Stimulated activated CD4-positive, alpha-beta T cell treated with anti-CD3 and anti-CD28 coated beads, Interleukin-4, amount 100 ng/mL, for 4 hours (primary cell): ENCODE measurements at places on chromosomes 7 and 10.
A peak's percentile ranks its signal among the peaks of the same experiment; 100 is the strongest.

GRCh38 chr10:43323245-43323644 lies 48.2 kb upstream of the FXYD4 start:
- no peak for DNase-seq

DNA sequence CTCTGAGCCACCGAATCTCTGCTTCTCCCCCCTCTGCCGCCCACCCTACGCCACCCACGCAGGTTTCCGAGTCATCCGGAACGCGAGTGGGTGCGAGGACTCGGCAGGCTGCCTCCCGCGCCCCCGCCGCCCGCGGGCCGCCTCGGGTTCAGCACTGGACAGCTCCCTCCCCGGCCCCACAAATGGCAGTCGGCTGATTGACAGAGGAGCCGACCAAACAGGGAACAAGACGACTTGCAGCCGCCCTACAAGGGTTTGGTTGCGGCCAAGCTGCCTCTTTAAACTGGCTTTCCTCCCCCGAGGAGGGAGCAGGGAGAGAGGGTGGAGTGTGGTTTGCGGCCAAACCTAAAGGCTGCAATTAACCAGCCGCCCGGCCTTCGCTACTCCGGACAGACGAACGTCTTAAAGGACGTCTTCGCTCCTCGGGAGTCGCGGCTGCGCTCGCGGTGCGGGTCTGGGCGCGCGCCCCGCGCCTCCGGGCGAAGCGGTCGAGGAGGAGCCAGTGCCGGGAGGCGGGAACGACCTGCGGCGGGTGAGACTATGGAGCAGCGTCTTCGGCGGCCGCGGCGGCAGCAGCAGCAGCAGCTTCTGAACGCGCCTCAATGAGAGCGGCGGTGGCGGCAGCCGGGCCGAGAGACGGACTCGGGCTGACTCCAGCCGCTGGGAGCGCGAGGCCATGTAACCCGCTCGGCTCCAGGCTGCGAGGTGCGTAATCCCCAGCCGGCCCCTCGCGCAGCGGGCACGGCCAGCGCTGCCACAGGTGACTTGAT lies at the start of gene GPR158:
TSS of gene GPR158 (plus strand) at position 541 of the 770 bp plus-strand sequence. CDS start 420 bp downstream, outside the sequence.
- peak; percentile 42 for DNase-seq

DNA sequence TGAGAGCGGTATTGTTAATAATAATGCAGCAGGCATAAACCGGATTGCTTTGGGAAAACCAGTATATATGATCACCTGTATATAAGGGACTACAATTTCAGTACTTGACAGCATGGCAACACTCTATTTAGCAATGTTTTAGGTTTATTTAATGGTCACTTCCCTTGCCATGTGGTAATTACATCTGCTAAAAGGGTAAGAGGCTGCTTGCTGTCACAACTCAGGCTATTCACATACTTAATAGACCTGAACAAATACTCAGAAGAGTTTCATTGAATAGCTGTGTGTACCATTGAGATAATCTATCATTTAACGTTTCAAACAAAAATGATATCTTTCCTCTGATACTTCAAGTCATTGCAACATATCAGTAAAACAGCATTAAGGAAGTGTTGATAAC lies 90.1 kb downstream of the PCDH15 start:
- DNase-seq, result no peak

GRCh38 chr10:72564596-72564995 lies 61.3 kb downstream of the MICU1 start:
- no peak for DNase-seq

GRCh38 chr10:5467207-5467535 lies 32.2 kb downstream of the CALML5 start:
- DNase-seq, result no peak

DNA sequence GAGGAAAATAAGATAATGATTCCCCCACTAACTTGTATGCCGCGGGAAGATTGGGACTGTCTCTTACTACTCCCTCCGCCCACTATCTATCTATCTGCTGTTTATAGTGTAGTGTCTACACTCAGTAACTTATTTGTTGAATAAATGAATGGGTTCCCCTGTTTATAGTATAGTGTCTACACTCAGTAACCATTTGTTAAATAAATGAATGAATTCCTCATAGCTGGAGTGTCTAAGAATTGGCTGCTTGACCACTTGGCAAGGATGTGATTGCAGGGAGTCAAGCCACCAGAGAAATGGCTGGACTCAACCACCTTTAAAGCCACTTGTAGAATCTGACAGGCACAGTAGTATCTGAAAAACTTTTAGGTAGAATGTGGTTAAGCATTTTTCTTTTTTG lies 147.1 kb downstream of the TRIL start:
- DNase-seq, result no peak

- peak; percentile 13 for DNase-seq
Measured at GRCh38 chr10:21732067-21732772, 198.2 kb downstream of the MLLT10 start.

DNA sequence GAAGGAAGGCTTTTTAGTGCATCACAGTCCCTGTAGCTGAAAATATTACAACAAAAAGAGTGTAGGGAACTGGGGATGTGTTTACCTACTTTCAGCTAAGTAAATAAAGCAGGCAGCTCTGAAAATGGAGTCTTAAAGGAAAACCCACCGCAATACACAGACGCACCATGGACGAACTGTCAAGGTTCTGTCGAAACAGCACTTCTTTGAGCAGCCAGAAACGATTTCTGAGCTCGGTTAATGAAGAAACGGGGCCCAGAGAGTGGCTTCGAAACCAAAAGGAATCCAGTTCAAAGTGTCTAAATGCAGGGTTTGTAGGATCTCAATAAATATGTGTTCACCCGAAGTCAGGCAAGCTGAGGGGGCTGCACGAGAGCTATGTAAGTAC lies 275.4 kb upstream of the NEBL start:
- no peak for DNase-seq

GRCh38 chr10:69644658-69645295 lies 14.7 kb downstream of the FAM241B start:
- no peak for DNase-seq

DNA sequence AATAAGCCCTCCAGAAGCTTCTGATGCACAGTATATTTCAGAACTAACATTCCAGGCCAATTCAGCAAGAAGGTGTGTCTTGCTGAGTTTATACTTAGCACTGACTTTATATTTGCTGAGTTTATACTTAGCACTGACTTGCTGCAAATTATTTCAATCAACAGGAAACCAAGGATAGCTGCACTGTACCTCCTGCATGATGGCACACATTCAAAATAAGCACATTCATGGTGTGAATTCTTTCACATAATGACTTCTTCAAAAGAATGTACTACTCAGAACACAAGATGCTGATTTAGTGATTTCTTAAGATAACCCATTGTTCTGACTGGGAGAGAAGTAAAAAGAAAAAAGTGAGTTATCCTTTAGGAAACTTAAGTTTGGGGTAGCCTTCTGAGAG lies 52.0 kb downstream of the JAZF1 start:
- no peak for DNase-seq

GRCh38 chr7:8699875-8700624 lies 266.6 kb downstream of the NXPH1 start:
- DNase-seq, result no peak

DNA sequence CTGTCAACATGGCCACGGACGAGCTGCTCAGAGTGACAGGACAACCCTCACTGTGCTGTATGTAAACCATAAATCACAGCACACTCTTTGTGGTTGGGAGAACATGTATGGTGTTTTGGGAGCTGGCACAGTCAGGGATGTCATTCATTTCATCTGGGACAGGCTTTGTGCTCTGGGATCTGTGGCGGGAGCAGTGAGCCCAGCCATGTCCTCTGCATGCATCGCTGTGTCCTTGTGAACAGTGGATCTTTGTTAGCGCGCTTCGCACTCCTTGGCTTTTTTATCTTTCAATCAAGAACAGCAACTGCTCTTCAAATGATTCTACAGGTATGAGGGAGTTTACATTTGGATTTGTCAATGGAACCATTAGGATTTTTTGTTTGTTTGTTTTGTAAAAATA lies 7.1 kb downstream of the CCM2 start:
- no peak for DNase-seq

- no peak for DNase-seq
Measured at GRCh38 chr10:7593063-7593462, 73.7 kb downstream of the ITIH5 start.

DNA sequence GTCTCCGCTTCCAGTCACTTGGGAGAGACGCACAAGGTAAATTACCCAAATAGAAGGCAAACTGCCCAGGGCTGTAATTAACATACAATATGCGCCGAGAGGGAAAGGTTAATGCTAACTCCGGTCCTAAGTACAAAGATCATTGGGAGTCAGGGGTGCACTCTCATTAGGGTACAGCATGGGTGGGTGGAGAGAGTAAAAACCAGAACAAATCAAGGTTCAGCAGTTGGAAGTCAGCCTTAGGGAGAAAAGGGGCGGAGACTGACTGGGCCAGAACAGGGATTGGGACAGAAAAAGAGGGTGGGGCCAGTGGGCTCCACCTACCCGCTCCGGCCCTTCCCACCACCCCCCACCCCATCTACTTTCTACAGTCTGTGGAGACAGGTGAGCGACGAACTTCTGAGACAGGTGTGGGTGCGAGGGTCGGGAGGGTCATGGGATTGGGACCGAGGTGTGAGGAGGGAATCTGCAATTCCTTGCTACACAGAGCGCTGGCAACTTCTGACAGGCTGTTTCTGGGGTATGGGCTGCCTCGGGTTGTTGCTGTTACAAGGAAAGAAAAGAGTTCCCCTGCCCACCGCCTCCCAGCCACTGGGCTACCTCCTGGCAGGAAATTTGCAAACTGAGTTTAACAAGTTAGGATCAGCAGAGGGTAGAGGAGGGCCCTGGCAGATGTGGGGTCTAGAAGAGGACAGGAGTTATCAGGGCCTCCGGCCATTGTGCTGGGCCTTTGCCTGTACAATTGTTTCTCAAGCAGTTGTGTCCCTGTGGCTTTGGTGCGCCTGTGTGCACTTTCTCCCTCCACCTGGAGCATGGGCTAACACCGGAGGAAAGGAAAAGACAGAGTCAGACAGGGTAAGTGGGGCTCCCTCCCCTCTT lies at the start of gene TMEM139:
TSS of gene TMEM139 (plus strand) at position 368 of the 879 bp plus-strand sequence. CDS start 1,000 bp downstream, outside the sequence.
- no peak for DNase-seq

- no peak for DNase-seq
Measured at GRCh38 chr7:47327346-47327697, 254.6 kb downstream of the TNS3 start.

GRCh38 chr10:60206735-60207134 lies 182.9 kb downstream of the ANK3 start:
- DNase-seq, result no peak

DNA sequence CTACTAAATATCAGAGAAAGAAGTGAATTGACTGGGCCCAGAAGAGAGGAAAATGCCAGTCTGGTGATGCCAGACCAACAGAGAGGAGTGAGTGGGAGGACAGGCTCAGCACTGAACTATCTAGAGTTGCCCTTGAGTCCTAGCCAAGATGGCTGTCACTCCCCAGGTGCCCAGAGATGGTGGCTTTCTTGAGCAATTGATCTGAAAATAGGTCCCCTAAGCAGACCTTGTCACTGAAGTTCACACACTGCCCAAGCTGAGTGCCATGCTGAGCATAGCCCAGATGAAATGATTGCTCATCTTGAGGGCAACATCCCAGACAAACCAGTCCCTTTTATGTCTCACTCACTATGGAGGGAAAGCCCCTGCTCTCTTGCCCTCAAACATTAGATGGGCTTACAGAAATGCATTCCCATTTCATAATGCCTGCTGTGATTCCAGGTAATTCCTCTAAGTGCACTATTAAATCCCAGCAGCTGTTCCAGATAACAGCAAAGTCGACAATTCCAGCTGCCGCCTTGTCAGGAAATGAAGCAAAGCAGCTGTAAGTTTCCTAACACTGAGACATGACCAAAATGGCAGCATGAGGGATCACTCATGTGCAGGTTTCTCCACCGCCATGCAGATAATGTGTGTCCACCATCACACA lies 329.4 kb downstream of the KCNMA1 start:
- no peak for DNase-seq

GRCh38 chr7:1446620-1447032 lies 12.6 kb downstream of the MICALL2 start:
- DNase-seq, result no peak

DNA sequence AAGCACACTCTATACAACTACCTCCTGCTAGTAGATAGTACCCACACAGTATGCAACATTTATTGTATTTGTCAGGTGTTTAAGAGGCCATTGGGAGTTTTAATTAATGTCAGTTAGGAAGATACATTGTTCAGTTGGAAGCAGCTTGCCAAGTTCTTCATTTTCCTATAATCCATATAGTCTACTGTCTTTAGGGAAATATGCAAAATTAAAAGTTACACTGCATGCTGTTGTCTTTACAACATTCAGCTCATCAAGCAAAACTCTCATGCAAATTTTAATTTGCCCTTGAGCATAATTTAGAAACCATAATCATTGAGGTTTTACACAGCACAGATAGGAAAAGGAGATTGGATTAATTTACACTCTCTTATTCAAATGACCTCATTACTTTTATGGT lies 17.4 kb downstream of the FOXP2 start:
- DNase-seq, result no peak

DNA sequence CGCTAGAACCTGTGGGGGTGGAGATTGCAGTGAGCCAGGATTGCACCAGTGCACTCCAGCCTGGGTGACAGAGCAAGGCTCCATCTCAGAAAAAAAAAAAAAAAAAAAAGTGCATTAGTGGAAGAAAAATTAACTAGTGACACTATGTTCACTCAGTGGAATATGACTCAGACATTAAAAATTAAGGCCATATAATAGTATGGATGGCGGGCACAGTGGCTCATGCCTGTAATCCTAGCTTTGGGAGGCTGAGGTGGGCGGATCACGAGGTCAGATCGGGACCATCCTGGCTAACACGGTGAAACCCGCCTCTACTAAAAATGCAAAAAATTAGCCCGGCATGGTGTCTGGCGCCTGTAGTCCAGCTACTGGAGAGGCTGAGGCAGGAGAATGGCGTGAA lies 3.4 kb downstream of the PHYH start:
- no peak for DNase-seq

- no peak for DNase-seq
Measured at GRCh38 chr10:110735620-110736027, 91.5 kb downstream of the RBM20 start.

DNA sequence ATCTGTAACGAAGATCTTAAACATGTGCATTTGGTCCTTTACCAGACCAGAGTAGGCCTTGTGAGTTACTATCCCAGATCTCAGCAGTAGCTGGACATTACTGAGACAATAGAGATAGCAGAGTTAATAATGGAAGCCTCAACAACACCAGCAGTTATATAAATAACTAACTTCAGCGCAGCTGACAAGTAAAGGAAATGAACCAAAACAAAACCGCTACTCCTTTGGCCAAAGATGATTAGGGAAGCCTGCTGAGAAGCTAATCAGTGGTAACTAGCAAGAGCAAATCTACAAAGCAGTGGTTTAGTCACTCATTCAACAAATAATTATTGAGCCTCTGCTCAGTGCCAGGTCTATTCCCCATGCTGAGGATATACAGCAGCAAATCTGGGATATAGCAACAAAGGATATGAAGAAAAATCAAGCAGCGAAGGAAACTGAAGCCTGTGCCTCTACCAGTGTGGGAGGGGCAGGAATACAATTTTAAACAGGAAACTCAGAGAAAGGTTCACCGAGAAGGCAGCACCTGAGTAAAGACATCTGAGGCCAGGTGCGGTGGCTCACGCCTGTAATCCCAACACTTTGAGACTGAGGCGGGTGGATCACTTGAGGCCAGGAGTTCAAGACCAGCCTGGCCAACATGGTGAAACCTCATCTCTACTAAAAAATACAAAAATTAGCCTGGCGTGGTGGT lies 103.6 kb downstream of the ELMO1 start:
- no peak for DNase-seq
